ENCODE measurements at places on chromosomes 2 and 18.

- DNase-seq = no peak
These were observed 171.8 kb upstream of the KLF7 start for GRCh38 chr2:207337234-207338219.

DNA sequence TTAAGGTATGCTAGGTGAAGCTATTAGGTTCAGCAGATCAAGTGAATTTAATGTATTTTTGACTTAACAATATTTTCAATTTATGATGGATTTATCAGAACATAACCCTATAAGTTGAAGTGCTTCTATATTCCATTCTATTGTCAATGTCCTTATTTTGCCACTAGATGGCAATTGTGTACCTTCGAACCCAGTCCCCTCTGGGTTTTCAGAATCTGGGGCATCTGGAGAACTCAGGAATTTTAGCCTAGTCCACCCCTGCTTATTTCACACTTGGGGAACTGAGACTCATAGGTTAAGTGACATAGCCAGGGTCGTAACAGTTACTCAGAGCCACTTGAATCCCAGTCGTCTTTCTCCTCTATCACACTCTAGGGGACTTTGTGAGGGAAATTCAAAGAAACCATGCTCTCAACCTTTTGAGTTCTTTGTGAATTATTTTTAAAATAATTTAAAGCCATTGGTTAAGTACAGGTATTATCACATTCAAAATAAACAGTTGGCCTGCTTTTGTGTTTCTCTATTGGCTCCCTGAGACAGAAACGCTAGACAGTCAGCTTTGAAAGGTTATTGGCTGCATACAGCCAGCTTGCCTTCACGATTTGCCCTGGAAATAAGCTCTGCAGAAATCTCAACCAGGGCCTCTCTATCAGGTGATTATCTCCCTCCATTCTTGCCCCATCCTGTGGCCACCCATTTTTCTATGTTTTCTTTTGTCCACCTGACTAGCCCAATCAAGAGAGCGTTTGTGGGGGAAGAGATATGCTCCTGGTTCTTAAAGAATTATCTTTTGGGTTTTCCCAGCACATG lies 145.0 kb downstream of the TTC27 start:
- DNase-seq = peak; percentile 42

- no peak for DNase-seq
These were observed 2.7 kb downstream of the PER2 start for GRCh38 chr2:238285653-238286082.

DNA sequence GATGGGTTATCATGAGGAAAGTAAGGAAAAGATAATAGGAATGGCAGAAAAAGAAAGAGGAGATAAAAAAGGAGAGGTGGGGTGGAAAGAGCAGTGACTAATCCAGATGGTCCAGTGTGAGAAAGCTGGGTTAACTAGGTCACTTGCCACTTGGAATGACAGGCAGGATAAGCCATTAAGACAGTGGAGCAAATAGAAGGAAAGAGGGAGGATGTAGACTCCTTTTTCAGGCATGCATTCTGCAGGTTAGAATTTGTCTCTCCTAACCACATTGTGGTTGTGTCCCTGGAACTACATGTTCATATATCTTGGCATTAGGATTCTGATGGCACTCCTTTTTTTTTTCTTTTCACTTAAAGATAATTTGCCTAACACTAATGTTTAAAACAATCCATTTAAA lies 13.4 kb upstream of the NEMP2 start:
- no peak for DNase-seq

GRCh38 chr2:203799908-203800307 lies 67.7 kb upstream of the CTLA4 start:
- DNase-seq = no peak

DNA sequence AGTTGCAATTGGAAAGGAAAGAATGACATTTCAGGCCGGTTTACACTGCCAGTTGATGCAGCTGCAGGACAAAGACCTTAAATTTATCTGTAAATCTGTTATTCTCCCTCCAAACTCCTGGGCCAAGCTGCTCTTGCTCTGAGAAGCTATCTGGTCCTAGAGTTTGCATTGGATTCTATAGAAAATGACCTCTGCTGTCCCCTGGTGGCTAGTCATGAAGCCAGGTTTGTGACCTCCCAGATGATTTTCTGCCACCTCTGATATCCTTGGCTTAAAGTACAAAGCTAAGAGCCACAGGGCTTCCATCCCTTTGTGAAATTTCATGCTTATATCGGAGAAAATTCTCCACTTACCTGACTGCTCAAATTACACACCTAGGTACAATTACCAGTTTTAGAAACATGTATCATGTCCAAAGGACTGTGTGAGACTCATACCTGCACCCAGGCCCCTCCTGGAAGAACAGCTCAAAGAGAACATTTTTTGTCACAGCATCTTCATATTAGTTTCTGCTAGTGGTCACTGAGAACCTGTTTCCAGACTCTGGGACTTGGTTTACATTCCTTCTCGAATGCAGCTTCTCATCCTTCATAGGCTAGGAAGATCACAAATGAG lies 28.9 kb upstream of the IER3IP1 start:
- no peak for DNase-seq
